ENCODE measurements at places on chromosomes 6 and 20.

DNA sequence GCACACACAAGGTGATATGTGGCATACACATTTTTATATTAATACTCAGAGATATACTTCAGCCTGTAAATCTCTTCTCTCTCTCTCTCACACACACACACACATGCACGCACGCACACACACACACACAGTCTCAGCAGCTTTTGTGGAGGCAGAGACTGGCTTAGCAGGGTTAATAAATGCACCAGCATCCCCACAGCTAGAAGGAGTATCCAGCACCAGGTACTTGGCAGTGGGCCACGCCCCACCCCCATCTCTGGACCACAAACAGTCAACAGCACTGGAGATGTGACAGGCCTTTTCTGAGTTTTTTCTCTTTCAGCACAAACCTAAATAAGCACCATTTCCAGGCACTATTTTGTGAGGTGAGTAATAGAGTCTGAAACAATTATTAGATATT lies 47.3 kb upstream of the LRFN2 start:
- DNase-seq, result peak; percentile 71

GRCh38 chr6:1607516-1608221 lies 2.0 kb upstream of the FOXC1 start:
- DNase-seq, result no peak

GRCh38 chr6:136303516-136303915 lies 13.9 kb upstream of the BCLAF1 start:
- no peak for DNase-seq

DNA sequence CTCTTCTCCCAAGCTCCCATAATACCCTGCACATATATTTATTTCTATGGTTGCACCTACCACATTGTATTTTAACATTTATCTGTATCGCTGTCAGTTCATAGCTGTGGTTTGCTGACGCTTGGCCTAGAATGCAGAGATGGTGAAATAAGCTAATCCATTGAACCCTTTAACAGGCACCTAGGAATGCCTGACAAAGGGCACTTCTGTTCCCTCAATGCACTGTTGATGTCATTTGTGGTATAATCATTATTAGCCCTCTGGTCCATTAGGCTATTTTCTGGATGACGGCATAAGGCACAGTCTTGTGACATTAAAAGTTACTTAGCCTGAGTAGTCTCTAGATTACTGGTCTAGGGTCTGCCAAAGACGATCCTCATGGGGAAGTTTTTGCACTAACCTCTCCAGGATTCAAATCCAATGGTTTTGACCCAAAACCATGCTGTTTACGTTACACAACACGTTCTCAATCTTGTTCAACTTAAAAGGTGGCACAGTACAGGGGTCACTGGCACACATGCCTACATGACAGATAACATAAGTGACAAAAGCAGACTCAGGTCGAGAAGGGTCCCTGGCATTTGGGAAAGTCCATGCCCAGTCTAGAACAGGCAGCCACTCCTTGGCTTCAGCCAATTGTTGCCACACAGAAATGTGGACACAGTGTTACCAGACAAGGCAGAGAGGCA lies 2.1 kb upstream of the YWHAB start:
- DNase-seq, result no peak

DNA sequence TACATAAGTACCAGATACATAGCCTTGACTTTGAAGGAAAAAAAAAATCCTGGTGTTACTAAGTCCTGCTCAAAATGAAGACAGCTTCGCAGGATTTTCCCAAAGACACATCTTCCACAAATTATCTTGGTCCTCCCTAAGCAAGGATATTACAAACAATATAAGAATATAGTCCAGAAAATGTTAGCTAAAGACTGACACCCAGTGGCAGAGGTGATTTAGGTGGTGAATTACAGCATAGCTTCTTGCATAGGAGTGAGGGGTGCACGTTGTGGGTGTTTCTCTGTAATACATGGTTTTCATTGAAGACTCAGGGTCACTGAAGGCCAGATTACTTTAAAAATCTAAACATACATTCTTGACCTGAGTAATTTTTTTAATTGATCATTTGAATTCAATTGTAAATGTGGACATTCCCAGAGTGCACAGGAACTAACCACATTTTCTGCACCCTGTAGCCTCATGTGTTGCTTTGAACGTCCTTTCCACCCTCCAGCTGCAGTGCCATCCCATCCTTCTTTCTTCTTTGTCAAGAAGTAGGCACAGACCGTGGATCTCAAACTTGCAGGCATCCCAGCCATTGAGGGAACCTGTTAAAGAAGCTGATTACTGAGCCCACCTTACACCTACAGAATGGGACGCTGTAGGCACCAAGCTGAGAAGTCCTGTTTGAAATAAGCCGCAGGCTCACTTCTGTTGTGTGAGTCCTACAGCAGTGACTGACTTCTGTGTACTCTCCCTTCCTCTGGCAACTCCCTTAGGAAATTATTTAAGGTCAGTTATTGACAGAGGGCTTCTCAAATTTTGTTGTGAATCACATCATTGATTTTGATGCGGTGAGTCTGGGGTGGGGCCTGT lies 102.6 kb downstream of the PERP start:
- no peak for DNase-seq

DNA sequence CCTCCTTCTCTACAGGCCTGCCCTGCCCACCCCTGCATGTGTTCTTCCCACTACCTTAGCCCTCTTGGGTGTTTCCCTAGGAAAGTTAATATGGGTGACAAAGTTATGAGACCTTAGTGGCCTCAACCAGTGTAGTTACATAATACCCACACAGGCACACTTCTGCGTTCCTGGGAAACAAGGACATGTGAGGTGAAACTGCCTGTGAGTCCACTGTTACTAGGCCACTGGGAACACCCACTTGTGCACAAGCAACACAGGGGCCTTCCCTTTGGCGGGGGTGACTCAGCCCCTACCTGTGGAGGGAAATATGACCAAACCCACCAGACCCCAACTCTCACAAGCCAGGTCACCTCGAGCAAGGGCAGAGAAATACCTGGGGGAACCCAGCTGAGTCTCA lies 12.8 kb downstream of the PI16 start:
- DNase-seq, result no peak

DNA sequence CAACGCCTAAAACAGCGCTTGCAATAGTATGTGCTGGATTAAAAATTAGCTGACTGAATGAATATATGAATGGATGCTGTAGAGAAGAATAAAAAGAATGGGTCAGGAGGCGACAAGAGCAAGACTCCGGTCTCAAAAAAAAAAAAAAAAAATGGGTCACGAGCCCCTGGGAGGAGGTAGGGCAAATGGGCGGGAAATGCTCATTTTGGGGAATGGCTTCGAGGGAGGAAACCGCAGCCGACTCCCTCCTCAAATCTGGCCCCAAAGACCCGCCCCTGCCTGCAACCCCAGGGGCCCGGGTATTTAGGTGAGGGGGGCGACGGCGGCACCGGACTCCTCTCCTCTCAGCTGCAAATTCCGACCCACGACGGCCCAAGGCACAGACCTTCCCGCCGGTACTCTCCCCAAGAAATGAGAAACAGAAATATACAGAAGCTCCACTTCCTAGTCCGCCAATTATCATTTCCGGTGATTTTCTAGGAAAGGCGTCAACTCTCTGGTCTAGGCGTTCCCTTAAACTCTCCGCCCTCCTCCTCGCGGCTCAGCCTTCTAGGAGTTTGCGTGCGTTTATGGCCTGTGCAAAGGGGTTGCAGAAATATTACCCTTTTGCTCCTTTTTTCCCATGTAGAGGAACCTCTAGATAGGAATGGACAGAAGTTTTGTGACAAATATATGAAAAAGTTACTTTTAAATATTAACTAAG lies at the start of gene ZNF311:
ZNF311 (minus strand) TSS at position 133 of the 703 bp plus-strand sequence. CDS start 1,361 bp downstream, outside the sequence.
- DNase-seq, result peak; percentile 95

DNA sequence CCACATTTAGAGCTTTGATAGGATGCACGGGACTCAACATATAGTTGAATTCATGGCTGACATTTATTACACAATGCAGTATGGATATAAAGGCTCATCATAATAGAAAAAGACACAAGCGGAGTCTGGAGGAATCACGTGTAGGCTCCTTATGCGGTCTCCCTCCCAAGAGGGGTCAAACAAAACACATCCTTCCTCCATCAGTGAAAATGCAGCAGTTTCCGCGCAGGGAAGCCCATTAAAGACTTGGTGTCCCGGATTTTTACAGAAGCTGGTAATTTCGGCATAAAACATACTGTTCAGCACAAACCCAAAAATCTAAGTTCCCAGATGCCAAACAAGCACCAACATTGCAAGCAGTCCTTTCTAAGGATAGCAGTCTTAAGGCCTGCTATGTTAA lies 1.1 kb downstream of the USP45 start:
- no peak for DNase-seq

DNA sequence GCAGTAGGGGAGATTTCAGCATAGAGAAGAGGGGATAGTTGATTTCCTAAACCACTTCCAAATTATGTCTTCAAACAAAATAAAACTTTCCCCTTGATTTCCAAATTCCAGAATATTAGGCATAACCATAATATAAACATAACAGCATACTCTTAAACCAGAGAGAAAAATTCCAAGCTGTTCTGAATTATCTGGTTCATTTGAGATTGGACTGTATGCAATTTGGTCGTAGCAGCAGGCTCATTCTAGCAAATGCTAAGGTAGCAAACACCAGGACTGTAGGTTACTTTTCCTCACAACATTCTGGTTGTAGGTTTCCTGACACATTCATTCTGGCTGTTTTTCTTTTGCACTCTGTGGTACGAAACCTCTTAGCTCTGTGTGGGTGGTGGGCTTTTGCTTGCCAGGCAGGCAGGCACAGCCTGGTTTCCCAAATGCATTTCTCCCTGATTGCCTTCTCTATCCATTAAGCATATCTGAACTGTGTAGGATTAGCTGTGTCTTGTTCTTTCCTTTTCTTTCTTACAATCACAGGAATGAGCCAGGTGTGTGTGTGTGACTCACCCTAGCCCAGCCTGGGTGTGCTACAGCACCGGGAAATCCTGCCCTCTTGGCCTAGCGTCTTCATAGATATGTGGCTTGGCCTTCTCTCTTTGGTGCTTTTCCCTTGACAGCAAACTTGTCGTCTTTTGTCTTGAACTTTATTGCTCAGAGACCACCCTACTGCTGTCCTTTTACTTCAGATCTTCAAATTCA lies 77.1 kb downstream of the JARID2 start:
- DNase-seq, result no peak

DNA sequence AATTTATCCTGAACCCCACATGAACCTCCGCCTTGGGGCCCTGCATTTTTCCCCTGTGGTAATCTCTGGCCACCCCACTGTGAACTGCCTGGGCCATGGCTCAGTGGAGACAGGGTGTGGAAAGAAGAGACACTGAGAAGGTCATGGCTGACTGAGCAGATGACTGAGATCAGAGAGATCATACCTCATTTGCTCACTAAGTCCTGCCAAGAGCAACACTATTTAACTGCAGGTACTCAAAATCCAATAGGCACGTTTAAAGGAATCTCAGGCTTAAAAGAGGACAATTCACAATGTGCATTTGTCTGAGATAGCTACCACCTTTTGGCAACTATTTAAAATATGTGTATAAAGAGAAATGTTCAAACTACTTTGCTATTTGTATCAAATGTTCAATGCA lies 305.0 kb downstream of the GMDS start:
- no peak for DNase-seq

GRCh38 chr20:54083459-54083858 lies 13.1 kb upstream of the BCAS1 start:
- no peak for DNase-seq

- peak; percentile 1 for DNase-seq
Measured at GRCh38 chr6:69813508-69813907, 16.7 kb upstream of the LMBRD1 start.

- no peak for DNase-seq
Measured at GRCh38 chr6:105432797-105433196, 29.9 kb upstream of the PREP start.

GRCh38 chr20:38272398-38272797 lies 11.9 kb upstream of the KIAA1755 start:
- DNase-seq, result no peak

- DNase-seq, result no peak
Measured at GRCh38 chr20:62999580-62999979, 7.2 kb downstream of the BHLHE23 start.

DNA sequence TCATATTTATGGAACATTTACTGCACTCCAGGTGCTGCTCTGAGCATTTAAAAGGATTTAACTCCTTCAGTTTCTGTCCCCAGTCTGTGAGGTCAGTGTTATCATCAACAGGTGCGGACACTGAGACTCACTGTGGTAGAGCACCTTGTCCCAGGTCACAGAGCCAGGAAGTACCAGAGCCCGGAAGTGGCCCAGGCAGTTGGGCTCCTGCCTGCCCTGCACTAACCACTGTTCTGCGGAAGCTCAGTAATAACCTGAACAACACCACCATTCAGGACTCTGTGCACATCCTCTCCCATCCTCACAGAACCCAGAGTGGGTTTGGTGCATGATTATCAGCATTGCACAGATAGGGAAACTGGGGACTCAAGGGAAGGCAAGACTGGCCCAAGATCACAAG lies 16.8 kb upstream of the SIRPG start:
- DNase-seq, result no peak

- no peak for DNase-seq
Measured at GRCh38 chr20:35196313-35196712, 24.4 kb downstream of the PROCR start.

DNA sequence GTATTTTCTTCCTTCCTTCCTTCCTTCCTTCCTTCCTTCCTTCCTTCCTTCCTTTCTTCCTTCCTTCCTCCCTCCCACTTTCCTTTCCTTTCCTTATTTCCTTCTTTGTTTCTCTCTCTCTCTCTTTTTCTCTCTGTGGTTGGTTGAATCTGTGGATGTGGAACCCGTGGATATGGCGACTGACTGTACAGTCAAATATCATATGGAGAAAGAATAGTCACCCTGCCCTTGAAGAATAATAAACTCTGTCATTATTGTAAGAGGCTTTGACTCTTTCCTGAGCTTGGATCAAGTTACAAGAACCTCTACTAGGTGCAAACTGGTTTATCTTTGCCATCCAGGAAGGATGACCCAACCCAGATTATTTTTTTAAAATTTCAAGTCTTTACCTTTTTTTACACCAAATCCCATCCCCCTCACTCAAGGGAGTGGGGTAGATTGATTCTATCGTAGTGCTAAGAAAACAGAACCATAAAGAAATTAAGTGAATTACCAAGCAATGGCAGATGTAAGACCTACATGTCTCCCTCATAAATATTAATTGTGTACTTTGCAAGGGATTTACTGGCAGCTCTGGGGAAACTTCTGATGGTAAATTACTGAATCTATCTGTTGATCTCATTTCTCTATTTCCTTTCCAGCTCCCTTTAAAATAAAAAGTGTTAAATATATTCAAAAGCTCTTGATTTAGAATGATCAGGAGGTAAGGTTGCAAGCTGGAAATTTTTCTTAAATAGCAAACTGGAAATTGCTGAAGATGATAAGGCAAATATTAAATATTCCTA lies 667.5 kb downstream of the UTRN start:
- DNase-seq, result no peak

Measured in NCI-H2227 treated with DMSO at 0.1 percent for 48 hours (cell line).